ENCODE measurements at places on chromosomes 5 and 9.

DNA sequence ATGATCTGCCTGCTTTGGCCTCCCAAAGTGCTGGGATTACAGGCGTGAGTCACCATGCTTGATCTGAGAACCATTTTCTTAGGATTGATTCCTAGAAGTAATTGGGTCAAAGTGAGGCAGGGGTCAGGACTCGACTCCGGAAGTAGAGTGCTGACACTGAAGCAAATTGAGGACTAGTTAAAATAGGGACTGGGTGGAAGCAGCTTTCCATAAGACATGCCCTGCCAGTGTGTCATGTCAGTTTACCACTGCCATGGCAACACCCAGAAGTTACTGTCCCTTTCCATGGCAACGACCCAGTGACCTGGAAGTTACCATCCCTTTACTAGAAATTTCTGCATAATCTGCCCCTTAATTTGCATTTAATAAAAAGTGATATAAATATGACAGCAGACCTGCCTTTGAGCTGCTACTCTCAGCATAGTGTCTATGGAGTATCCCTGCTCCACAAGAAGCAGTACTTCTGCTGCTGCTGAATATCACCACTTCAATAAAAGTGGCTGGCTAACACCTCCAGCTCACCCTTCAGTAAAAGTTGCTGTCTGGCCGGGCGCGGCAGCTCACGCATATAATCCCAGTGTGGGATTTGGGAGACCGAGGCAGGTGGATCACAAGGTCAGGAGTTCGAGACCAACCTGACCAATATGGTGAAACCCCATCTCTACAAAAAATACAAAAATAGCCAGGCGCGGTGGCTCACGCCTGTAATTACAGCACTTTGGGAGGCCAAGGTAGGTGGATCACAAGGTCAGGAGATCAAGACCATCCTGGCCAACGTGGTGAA lies 47.8 kb upstream of the JADE2 start:
- DNase-seq = peak; percentile 36

DNA sequence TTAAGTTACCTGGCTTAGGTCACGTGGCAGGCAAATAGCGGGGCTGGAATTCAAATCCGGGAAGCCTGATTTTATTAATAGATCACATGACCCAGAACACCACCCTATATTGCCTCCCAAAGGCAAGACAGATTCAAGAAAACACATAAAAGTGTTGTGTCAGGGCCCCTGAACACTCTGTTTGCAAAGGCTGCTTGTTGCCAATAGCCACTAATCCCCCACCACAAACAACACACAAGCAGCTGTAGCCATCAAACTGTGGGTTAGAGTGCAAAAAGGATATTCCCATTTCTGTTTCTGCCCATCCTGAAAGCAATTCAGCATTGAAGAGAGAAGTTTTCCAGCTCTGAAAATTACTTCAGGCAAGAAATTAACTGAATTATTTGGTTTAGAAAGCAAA lies 358.9 kb upstream of the RFX3 start:
- no peak for DNase-seq

- DNase-seq = no peak
Measured at GRCh38 chr9:103025796-103026195, 30.7 kb downstream of the CYLC2 start.

- DNase-seq = no peak
Measured at GRCh38 chr5:6026766-6027406, 351.5 kb downstream of the MED10 start.

DNA sequence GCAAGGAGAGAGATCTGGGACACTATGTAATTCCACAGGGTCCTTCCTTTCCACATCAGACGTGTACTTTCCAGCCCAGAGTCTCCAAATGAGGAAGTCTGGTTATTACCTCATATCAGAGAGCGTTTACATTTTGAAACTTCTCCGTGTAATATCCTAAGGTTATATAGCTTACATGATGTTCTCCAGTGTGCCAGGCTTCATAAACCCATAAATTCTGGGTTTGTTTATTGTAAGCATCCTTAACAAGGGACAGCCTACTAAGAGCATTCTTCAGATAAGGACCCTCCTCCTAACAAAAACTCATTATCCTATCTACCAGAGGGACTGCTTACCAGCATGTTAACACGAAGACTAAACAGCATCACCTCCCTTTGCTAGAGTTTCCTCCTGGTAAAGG lies 17.9 kb downstream of the SRFBP1 start:
- no peak for DNase-seq
